ENCODE measurements at places on chromosomes 2 and 18. TPM values are rescaled to one million over a fixed set of nuclear protein-coding genes. Genes with fewer than 3 reads are reported as not detected.

Gene ANTXR1
- not detected for polyA plus RNA-seq

Gene OSBPL1A
- polyA plus RNA-seq = 6.3 TPM

Gene SNED1
- 3.4 TPM for polyA plus RNA-seq

Gene CWC22
- 14.9 TPM for polyA plus RNA-seq

Gene BOLL
- polyA plus RNA-seq = not detected

Gene GALNT14
- not detected for polyA plus RNA-seq

Gene OR6B2
- not detected for polyA plus RNA-seq

Gene HOXD13
- not detected for polyA plus RNA-seq

Gene ANKRD30BL
- polyA plus RNA-seq = not detected

Gene SIX2
- not detected for polyA plus RNA-seq

Gene PRLH
- not detected for polyA plus RNA-seq

Gene PECR
- polyA plus RNA-seq = 12.3 TPM

Gene LRRC30
- polyA plus RNA-seq = not detected

Gene MARCO
- 37.7 TPM for polyA plus RNA-seq

Gene IL36A
- not detected for polyA plus RNA-seq

Gene CYS1
- not detected for polyA plus RNA-seq

Gene GATA6
- polyA plus RNA-seq = not detected

Gene RGPD3
- not detected for polyA plus RNA-seq
